ENCODE measurements at places on chromosomes 5 and 9.

DNA sequence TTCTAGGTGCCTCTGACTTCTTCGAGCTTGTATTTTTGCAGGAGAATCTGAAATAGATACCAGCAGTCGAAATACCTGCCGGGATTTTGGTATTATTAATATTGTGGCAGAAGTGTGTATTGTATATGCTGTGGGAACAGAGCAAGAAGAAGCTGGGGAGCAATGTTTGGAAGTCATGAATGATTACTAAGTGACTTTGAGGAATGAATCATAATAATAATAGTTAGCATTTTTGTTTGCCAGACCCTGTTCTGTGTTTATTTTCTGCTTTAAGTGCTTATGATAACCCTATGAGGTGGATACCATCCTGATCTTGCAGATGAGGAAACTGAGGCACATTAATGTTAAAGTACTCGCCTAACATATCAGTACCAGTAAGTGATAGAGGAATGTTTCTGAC, 32.4 kb downstream of the RAB24 start:
- DNase-seq, result no peak

GRCh38 chr9:124308606-124309491, 51.1 kb downstream of the NEK6 start:
- no peak for DNase-seq

DNA sequence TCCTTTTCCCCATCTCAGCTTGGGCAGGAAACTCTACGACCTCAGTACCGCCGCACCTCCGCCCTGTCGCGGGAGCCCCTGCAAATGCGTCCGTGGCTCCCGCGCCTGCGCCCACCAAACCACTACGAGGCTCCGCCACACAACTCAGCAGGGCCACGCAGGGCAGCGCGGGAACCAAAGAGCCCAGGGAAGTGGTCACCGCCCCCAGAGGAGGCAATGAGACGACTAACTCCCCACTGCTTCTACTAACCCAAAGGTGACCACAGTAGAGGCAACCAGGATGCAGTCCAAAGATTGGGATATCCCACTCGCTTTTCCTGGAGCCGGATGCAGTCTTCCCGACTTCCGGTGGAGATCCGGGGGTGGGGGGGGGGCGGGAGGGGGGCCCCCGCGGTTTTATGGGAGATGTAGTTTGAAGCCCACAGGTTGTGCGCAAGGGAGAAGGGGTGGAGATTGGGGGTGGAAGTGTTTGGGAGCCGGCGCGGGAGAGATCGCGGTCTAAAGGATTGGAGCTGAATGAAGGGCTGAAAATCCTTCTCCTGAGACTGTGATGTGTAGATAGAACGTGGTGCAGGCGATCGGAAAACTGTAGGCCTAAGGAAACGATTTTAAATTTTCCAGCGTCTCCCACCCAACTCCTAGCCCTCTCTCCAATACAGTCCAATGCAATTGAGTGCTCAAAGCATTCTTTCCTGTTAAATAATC, at the start of gene NUDT12:
TSS of gene NUDT12 (minus strand) at position 337 of the 705 bp plus-strand sequence. CDS start 2,541 bp downstream, outside the sequence.
- no peak for DNase-seq

DNA sequence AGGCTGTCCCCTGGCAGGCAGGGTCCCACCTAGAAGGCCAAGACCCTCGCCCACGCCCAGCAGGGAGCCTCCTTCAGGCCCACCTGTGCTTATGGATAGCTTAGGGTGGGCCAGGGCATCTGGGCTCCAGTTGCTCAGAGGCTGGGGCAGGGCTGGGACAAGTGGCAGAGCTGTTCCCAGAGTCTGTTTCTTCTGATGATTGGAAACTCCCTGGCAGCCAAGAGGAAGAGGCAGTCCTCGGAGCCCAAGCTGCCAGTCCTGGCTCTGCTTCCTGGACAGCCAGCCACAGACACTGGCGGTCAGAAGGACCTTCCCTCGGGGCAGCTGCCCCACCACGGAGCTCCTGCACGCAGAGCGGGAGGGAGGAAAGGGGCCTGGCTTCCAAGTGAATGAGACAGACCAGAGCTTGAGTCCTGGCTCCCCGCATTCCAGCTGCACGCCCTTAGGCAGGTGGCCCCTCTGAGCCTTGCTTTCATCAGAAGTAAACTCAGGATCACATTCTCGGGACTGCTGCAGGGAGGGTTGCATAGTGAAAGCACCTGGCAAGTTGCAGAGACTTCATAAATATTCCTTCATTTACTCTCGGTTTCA, 37.9 kb upstream of the GABRP start:
- DNase-seq, result no peak

DNA sequence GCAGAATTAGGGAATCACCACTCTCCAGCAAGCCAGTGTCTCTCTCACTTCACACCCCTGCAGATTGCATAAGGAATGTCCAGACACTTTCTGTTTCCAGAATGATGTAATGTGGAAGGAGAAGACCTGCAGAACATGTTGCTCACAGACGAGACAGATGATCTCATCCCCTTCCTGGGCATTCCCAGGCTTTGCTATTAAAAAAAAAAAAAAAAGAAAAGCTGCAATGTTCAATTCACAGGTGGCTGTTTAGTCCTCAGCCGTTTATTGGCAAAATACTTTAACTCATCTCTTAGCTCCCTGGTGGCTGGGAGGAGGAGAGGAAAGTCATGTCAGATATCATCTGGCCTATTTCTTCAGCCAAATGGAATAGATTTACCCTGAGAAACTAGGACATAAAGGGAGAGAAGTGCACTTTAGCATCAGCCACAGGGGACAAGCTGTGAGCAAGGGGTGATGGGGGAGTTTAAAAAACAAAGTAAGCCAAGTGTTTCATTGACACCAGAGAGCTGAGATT, 95.9 kb upstream of the TNC start:
- DNase-seq, result no peak

GRCh38 chr9:116687754-116688135, 640 bp downstream of the TRIM32 start:
- DNase-seq, result no peak

DNA sequence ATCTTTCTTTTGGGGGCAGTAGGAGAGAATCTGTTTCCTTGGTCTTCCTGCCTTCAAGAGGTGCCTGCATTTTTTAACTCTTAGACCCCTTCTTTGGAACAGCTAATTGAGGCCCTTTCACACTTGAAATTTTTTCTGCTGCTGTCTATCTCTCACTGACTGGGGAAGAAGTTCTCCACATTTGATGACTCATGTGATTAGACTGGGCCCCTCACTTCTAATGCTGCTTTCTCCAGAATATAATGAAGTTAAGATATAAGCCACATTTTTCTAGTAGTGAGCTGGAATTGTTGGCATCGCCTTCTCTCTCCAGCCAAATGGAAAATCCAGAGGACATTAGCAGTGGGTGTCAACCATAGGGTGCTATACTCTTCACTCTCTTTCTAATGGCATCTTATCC, 12.4 kb downstream of the ZNF474 start:
- no peak for DNase-seq

GRCh38 chr5:80959768-80960442, at the start of gene RASGRF2:
RASGRF2 (plus strand) TSS chr5:80960363; CDS start chr5:80960739, 376 bp downstream.
- DNase-seq, result peak; percentile 58

DNA sequence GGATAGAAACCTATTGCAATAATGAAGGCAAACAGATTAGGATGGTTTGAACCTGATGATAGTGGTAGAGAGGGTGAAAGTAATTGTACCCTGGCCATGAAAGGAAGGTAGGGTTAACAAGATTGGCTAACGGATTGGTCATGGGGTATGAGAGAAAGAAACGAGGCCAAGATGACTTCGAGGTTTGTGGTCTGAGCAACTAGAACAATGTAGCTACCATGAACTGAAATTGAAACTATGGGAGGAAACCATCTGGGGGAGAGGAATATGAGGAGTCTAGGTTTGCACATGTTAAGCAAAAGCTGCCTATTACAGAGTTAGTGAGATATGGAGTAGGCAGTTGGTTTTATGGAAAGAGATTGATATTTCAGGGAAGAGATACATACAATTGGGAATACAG, 406.0 kb downstream of the PRELID2 start:
- no peak for DNase-seq

- no peak for DNase-seq
These were observed 311.3 kb downstream of the SPATA31D1 start for GRCh38 chr9:82299870-82300269.

DNA sequence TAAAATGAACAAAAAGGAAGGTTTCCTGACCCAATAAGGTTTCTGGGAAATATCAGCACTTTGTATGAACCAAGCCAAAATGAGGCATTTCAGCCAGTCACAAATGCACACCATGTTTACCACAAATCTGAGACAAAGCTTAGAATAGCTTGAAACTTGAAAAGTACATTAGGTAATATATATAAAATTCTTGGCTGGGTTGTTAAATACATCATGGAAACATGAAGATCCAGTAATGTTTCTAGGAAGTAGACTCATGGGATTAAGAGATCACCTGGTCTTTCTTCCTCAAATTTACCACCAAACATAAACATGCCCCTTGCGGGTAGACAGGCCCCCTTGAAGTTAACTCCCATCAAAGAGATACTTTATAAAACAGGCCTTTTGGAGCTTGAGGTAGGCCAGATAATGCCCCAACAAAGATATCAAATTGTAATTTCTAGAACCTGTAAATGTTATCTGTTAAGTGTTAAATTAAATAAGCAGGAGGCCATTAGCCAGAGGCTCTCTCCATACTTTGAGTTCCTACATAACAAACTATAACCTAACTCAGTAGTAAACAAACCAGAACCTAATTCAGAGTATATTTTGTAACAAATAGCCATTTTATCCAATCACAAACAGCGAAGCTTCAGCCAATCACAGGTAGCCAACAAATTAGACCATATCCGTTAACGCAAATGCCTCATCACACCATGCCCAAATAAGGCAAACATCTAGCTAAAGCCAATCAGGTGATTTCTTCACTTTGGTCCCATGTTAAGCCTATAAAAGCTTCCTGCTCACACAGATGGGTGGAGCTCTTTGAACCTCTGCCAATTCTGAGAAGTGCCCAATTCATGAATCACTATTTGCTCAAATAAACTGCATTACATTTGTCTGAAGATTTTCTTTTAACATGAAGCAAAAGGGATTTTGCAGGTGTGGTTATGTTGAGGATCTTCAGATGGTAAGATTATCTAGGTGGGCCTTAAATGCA, 127.9 kb upstream of the TARS1 start:
- no peak for DNase-seq

GRCh38 chr5:68554571-68555279, 339.2 kb downstream of the PIK3R1 start:
- no peak for DNase-seq

- no peak for DNase-seq
These were observed 41.8 kb downstream of the ROR2 start for GRCh38 chr9:91908293-91908623.

GRCh38 chr9:1997646-1998045, 17.5 kb upstream of the SMARCA2 start:
- no peak for DNase-seq

DNA sequence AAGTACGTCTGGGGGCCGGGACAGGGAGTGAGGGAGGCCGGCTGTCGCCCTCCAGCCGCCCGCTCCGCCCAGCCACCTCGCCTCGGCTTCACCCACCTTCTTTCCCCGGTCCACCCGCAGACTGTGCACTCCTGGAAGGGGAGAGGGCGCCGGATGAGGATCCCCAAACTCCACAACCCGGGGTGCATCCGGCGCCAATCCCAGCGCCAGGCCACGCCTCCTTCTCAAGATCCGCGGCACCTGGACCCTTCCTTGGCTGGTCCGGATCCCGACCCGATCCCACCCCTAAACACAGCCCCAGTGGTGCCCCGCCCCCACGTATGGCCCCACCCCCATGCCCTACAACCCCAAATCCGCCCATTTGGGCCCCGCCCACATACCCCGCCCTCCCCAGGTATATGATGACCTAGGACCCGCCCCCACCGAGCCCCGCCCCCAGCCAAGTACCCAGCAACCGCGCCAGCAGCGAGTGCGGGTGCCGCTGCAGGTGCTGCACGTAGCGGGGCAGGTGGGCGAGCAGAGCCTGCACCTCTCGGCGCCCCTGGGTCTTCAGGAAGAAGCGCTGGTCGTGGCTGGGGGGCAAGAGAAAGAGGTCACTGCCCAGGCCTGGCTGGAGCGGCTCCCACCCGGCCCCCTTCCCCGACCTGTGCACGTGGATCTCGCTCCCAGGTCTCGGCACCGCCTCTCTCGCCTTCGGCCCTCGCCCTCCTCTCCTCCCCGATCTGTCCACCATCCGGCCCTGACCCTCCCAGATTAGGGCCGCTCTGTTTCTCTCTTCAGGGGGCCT, 3.2 kb downstream of the PIP5KL1 start:
- peak; percentile 54 for DNase-seq

DNA sequence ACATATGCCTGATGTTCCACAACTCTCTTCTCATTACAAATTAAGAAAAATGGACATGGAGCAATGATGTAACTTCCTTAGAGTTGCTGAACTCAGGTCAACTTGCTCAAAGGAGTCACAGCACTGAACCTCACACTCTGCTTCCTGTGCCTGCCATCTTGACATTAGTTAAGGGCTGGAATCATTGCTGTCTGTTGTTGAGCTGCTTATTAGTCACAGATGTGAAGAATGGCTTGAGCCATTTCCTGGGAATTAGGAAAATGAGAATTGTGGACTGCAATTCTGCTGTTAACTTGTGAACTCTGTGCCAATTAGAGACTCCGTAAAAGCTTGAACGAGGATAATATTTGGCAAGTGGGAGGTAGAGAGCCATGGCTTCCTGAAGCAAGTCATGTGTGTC, 212.0 kb downstream of the ADAMTS12 start:
- no peak for DNase-seq

DNA sequence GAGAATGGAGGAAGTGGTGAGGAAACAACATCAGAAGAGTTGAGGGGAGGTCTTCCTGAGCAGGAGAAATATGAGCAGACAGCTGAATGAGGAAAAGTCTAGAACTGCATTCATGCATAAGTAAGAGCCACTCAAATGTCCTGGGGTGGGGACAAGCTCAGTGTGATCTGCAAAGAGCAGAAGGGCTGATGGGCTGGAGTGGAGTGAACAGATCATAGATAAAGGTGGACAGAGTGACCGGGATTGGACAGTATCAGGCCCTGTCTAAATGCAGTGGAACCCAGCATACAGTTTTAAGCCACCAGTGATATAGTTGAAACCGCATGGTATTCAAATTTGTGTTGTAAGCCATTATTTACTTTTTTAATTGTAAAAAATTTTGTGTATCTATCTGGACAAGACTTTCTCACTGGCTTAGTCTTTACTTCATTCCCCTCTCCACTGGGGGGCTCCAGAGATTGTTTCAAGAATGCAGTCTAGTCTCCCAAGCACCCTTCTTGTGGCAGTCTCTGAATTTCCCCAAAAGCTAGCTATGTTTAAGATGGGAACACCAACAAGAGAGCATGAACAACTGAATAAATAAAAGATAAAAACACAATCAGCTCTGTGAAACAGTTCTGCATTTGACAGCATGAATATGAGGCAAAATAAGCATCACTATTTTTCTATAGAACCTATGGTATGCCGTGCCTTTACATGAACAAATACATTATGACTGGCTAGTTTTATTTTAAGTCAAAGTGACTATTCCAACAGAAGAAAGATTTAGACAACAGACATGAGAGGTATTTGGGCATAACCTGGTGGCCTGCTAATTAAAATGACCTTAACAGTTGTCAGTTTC, 10.7 kb upstream of the STK32A start:
- DNase-seq, result no peak

Measured in activated CD4-positive, CD25-positive, alpha-beta regulatory T cell treated with anti-CD3 and anti-CD28 coated beads, Interleukin-2, amount 50 U/mL, for 72 hours (primary cell).